Stimulated activated CD4-positive, alpha-beta T cell treated with anti-CD3 and anti-CD28 coated beads, TNF-alpha, amount 100 ng/mL, for 4 hours (primary cell): ENCODE measurements at places on chromosomes 11 and 22.

DNA sequence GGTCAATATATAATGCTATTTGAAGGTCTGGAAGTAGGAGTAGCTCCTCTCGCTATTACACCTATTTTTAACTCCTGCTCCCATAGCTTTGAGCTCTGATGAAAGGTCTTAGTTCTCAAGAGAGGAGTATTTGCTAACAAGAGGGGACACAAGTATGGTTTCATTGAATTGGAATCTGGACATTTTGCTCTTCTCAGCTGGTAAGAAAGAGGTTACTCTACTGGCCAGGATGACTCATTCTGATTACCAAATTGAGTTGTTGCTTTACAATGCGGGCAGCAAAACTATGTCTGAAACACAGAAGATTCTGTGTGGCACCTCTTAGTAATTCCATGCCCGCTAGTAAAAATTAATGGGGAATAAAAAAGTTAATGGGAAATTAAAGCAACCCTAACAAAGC lies 63.6 kb upstream of the EP300 start:
- DNase-seq, result no peak

GRCh38 chr22:40406063-40406890 lies 35.9 kb downstream of the SGSM3 start:
- DNase-seq, result no peak

- no peak for DNase-seq
Observed at GRCh38 chr11:86745571-86745970, 54.8 kb upstream of the PRSS23 start.

GRCh38 chr11:69637941-69638871 lies 2.8 kb upstream of the CCND1 start:
- DNase-seq, result no peak

DNA sequence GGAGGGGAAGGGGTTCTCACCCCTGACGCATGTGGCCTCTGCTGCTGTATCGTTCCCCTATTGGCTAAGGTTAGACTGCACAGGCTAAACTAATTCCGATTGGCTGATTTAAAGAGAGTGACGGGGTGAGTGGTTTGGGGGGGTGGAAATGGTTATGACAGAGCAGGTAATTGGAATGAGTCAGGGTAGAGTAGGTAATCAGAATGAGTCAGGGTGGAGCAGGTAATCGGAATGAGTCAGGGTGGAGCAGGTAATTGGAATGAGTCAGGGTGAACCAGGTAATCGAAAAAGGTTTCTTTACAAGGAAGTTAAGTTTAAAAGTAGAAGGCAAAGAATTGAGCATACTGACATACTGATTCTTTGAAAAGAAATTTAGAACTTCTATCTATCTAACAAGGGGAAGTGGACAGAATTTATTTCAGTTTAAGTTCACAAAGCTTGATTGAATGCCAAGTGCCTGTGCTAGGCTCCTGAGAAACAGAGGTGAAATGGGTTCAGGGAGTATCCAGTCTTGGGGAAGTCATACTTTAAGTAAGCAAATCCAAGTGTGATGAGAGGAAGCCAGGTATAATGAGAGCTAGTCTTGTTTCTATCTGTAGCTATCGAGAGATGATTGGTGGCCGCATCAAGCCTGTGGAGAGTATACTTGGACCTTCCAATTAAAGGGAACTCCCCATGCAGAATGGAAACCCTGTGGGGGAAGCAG lies 58.0 kb downstream of the C11orf91 start:
- no peak for DNase-seq

- DNase-seq, result no peak
Observed at GRCh38 chr11:101707477-101707876, 123.7 kb upstream of the TRPC6 start.

- DNase-seq, result no peak
Observed at GRCh38 chr11:122649116-122649515, 6.4 kb upstream of the UBASH3B start.

DNA sequence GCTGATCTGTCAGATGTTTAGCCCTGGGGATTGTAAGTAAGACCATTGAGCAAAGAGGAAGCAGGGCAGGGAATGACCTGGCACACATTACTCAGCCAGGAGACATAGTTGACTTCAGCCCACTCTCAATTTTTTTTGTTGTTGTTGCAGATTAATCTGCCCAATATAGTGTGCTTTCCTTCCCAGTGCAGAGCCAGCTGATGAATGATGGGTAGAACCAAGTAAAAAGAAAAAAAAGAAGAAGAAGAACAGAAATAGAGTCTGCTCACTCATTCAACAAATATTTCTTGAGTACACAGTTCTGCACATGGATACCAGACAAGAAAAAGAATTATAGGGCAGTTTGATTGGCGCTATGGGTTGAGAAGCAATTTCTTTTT lies 292.7 kb downstream of the ETS1 start:
- DNase-seq, result no peak

DNA sequence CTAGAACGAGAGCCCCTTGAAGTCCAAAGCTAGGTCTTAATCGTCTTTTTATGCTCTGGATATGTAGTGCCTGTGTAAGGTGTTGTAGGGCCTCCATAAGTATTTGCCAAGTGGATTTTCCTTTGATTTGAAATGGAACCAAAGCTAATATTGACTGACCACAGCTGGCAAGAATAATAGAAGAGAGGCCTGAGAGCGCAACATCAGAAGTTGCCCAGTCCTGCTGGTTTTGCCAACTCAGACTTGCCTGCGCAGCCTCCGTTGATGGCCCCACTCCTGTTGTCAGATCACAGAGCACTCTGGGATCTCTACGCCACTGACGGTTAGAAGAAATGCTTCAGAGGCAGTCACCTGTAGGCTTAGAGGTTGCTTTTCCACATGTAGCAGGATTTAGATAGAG lies 251.2 kb downstream of the TENM4 start:
- no peak for DNase-seq

DNA sequence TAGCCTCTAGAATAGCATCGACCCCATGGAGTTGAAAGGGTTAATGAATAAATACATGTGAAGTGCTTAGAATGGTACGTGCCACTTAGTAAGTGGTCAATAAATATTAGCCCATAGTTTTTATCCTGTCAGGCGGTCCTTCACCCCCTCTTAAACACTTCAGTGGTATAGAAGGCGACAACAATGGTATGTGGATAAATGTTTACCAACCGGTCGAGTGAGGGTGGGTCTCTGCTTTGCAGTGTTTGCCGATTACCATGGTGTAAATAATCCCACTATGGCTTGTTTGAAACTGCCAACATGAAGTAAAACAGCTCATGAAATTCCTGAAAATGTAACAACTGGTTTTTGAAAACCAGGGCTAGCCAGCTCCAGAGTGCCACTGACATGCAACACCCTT lies 541.2 kb downstream of the BUD13 start:
- no peak for DNase-seq

- no peak for DNase-seq
Observed at GRCh38 chr11:64998141-64998540, 1.4 kb upstream of the BATF2 start.
